ENCODE measurements at places on chromosomes 7 and 10.

DNA sequence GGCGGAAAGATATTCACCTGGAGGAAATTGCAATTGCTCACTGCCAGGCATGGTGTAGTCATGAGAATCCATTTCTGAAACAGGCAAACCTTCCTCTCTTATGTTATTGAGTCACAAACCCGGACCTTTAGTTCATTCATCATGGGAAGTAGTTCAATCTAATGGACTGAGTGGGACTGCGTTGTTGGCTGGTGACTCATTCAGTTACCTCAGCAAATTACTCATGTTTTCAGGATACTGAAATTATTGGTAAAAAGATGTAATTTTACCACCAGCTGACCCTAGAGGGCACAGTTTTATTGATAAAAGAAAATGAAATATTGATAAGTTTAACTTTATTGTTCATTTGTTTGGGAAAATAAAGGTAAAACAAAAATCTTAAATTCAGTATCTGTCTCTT is 1194.4 kb upstream of the SORCS1 start:
- DNase-seq = no peak

DNA sequence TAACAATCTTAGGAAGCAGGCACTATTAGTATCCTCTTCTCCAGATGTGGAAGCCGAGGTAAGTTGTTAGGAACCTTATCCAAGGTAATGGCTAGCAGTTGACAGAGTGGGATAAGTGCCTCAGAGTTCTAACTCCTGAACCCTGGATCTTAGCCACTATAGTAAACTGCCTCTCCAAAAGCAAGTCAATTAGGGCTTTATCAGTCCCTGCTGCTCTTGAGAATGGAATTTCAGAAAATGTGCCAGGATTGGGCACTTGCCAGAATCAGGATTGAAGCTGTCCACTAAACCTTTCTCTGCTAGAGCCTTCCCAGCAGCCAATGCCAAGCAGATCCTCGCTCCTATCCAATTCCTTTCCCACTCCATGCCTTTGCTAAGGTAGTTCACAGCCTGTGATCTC is 777.5 kb upstream of the POM121L12 start:
- DNase-seq = no peak

GRCh38 chr10:60944910-60945297 is 919 bp upstream of the RHOBTB1 start:
- DNase-seq = no peak

DNA sequence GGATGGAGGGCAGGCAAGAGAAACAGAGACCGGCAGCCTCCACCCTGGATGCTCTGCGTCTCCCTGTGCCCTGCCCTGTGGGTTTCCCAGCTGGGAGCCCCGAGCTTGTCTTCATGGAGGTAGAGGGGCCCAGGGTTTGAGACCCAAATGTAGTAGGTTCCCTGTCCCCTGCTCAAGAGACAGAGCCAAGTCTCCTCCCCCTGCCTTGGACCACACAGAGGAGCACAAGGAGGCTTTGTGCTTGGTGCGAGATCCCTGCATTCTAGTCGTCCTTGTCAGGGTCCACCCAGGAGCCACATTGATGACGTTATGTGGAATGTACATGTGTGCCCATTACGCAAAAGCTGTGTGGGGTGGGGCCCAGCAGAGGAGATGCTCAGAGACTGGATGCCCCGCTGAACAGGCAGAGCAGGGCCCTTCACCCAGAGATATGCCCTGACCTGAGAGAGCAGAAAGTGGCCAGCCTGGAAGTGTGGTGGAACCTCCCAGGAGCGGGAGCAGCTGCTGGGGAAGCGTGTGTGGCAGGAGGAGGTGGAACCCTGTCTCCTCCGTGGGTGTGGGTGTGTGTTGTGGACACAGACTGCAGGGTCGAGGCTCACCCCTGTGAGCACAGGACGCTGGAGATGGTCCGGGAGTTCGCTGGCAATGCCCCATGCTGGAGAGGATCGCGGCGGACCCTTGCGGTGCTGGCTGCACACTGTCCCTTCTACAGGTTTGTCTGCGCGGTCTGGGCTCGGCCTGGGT is 39.3 kb downstream of the VWA2 start:
- no peak for DNase-seq

All from T-helper 1 cell (primary cell).